ENCODE measurements at places on chromosomes 6 and 20.

- no peak for DNase-seq
These were observed 6.8 kb downstream of the JAG1 start for GRCh38 chr20:10667077-10667401.

DNA sequence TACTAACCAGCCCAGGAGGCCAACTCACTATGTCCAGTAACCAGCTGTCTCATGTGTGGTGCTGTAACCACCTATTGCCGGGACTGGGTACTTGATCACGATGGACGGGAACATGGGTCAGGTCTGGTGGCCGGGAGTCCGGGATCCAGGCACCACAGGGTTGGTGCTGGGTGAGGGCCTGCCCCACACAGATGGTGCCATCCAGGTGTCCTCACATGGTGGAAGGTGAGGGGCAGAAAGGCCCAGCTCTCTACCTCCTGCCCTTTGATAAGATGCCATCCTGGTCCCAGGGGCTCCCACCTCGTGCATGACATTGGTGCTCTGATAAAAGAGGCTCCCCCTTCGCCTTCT lies 116.3 kb downstream of the TAF4 start:
- DNase-seq = no peak

GRCh38 chr6:125030969-125031368 lies 68.7 kb downstream of the RNF217 start:
- DNase-seq = no peak

GRCh38 chr6:72649032-72649984 lies 27.4 kb downstream of the KCNQ5 start:
- DNase-seq = peak; percentile 76

DNA sequence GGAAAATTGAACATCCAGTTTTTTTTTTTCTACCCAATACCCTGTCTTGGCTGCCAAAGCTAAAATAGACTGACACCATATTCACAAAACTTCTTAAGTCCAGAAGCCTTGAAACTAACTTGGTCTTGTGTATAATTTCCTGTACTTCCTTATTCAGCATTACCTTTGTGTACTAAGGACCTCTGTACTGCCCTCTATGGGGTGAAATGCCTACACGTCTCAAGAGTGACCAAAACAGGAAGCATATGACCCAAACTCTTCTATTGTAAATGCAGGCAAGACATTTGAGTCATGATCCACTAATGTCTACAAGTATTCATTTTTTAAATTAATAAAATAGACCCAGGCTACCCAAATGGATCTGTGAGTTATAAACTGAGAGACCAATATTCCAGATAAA lies 50.4 kb downstream of the HMGCLL1 start:
- peak; percentile 1 for DNase-seq

DNA sequence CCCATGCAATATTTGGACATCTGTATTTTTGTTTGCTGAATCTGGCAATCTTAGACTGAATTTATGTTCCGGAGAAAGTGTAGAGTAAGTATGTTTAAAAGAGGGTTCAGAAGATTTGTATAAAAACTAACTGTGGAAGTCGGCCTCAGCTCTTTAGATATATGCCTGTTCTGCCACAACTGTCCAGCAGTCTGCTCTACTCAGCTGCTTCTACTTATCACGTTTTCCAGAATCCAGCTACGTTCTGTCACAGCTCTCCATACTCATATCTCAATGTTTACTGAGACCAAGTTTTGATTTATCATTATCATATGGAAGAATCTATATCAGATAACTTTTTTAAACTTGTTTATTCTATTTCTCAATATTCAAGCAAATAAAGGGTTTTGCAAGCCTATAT lies 721.3 kb downstream of the EYS start:
- DNase-seq = no peak

- no peak for DNase-seq
These were observed 27.6 kb upstream of the IPCEF1 start for GRCh38 chr6:154384191-154384590.

DNA sequence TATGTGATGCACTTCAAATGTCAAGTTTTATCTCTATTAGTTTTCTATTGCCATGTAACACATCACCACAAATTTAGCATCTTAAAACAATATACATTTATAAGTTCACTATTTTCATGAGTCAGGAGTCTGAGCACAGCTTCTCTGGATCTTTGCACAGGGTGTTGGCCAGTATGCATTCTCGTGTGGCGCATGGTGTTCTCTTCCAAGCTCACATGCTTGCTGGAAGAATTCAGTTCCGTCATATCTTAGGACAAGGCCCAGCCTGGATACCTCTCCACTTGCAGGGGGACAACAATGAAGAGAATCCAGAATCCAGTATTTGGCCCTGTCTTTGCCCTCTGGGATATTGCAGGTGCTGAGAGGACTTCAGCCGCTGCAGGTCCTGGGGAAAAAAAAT lies 51.0 kb upstream of the ECI2 start:
- DNase-seq = no peak

- peak; percentile 15 for DNase-seq
These were observed 193.1 kb downstream of the SIM1 start for GRCh38 chr6:100271625-100272024.

DNA sequence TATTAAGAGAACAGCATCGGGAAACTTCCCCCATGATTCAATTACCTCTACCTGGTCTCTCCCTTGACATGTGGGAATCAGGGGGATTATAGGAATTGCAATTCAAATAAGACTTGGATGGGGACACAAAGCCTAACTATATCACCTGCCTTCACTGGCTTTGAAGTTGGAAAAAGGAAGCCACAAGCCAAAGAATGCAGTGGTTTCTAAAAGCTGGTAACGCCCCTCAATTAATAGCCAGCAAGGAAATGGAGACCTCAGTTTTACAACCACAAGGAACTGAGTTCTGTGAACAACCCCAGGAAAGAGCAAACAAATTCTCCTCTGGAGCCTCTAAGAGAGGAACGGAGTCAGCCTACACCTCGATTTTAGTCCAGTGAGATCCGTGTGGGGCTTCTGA lies 244.1 kb downstream of the TFAP2A start:
- DNase-seq = no peak

DNA sequence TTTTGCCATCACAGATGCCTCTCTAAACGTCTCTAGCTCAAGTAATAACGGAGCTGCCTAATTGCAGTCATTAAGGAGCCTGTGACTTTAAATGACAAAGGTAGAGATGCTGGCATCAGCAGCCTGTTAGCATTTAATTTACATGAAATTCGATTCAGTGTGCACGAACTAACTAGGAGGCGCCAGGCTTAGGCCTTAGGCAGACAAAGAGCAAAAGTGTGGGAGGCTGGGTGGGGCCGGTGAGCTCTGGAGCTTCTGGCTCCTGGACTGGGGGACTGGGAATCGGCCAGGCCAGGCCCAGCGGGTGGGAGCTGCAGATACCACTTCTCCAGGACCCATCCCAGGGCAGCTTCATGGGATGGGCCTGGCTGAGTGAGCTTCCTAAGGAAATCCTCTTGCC lies 170.0 kb upstream of the AGPAT4 start:
- no peak for DNase-seq

- DNase-seq = no peak
These were observed 323.2 kb upstream of the MAN1A1 start for GRCh38 chr6:119672725-119673124.

DNA sequence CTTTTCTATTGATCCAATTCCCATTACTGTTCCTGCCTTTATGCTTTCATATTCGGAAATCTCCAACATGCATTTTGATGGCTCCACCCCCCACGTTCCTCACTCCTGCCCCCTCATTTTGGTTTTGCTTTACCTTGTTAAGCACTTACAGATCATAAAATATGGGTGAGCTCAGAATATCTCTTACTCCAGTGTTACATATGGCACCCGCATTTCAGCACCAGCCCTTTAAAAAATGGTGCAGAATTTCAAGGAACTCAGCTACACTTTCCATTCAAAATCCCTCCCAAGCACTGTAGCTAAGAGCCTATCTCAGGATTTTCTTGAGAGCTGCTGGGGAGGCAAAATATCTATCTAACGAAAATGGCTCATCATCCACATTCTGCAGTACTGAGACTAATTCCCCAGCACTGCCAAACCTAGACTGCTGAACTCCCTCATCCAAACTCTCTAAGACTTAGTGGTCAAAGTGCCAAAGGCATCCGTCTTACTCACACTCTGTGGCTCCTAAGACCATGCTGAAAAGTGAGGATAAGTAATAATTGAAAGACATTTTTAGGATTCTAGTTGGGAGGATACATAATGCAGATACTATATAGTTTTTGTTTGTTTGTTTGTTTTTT lies 7.8 kb downstream of the SGK1 start:
- DNase-seq = no peak

DNA sequence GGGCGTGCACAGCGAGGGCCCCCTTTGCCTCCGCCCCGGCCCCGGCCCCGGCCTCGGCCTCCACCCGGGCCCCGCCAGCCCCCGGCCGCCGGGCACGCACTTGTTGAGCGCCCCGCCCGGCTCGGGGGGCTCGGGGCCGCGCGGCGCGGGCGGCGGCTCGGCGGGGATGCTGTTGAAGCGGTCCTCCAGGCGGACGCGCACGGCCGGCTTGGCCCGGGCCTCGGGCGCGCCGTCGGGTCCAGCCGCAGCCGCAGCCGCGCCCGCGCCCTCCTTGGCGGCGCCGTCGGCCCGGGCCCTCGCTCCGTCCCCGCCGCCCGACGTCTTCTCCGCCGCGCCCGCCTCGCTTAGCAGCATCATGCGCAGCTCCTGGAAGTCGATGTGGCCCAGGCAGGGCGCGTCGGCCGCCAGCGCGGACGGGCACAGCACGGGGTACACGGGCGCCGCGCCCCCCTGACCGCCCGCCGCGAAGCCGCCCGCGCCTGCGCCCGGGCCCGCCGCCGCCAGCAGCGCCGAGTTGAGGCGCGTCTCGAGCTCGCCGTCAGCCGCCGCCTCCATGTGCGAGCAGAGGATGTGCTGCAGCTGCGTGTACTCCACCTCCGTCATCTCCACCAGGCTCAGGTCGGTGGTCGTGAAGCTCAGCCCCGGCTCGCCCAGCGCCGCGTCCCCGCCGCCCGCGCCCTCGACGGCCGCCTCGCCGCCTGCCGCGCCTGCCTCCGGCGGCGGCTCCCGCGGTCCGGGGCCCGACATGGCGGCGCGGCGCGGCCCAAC lies 514 bp downstream of the TCFL5 start:
- peak; percentile 27 for DNase-seq

- peak; percentile 9 for DNase-seq
These were observed 106.3 kb downstream of the TNFRSF21 start for GRCh38 chr6:47203266-47203937.

DNA sequence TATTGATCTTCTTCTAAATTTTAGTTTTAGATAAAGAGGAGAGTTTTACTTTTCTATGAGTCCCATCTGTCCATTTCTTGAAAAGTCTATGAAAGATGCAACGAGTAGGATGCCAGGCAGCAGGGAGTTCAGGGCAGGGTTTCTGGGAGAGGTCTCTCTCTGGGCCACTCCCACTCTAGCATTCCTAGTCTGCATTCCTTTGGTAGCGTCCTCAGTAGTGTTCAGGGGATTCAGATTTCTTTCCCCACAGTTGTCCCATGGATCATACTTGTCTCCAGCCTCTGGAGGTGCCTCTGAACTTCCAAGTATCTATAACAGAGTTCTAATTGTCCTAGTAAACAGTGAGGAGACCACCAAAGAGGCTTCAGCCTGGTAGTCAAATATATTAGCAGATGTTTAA lies 225.3 kb downstream of the RIMS1 start:
- DNase-seq = no peak

GRCh38 chr6:126909493-126909892 lies 209.0 kb upstream of the RSPO3 start:
- DNase-seq = no peak

DNA sequence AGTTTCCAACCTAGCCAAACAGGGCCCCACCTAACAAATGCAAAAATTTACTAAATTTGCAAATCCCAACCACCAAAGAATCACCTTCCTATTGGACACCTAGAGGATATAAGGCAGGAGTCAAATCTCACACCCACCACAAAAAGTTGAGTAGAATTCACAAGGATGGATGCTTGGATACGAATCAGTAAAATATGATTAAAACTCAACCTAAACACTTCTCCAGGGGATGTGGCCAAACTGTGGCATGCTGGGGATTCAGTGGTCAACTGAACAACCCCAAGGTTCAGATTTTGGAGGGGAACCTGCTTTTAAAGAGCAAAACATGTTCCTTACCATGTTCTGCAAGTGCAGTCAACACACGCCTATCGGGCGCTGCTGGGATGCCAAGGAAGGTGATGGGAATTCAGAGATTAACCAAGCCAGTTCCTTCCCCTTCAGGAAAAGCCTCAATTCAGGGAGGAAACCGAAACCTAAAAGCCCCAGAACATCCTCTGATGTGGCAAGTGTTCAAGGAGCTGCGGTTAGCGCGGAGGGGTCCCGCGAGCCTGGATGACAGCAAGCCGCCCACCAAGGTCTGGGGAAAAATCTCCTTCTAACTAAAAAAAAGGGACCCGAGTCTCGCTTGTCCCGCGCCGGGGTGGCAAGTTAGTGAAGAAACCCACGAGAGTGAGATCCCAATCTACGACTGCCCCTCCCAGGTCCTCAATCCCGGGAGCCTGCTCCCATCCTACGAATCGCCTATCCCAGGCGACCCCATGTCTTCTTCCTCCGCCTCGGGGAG lies 902 bp downstream of the SAMHD1 start:
- DNase-seq = peak; percentile 50

DNA sequence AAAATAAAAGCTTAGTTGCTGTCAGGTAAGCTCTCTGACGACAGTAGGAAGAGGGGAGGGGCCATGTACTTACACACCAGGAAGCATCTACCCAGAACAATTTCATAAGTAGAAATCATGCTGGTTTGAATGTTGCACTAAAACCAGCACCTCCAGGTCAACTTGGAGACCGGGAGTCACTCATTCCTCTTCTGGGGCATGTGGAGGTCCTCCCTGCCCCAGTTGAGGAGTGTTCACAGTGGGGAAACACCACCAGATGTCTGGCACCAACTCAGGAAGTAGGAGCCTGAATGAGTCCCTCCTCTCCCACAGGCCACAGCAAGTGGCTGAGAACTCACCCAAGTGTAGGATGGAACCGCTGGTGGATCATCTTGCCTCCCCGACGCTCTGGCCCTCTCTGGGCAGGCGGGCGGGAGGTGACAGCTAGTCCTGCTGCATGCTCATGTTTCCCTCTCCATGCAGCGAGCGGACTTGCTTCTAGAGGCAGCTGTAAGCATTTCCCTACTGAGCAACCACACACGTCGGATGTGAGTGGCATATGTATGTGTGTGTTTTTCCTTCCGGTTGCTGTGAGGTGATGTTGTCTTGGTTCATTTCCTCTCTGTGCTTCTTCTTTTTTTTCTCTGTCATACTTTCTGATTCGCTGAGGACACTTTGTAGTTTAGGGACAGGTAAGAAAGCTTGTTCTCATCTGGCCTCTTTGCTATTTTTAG lies 149.5 kb upstream of the NEDD9 start:
- peak; percentile 88 for DNase-seq

DNA sequence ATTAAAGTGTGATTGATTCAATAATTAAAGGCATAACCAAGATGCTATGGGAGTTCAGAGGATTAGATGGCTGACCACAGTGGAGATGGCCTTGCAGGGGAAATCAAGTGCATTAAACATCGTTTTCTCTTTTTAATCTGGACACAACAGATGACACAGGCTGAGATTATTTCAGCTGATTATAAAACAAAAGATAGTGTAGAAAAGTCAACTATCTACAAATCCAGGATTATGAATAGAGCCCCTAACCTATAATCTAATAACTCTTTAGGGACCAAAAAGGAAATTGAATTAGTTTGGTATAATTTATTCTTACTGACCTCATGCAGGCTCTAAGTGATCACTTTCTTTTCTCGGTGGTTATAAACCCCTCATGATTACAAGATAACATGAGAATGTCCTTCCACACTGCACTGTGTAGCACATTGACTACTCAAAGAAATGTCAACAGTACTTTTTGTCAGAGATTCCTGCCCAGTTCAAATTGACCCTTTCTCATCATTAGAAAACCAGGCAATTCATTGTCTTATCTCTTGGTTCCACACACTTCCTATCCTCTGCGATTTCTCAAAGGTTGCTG lies 122.1 kb downstream of the PKHD1 start:
- no peak for DNase-seq

- DNase-seq = no peak
These were observed 933.4 kb downstream of the TFAP2A start for GRCh38 chr6:9481292-9482029.

Measured in activated CD4-positive, alpha-beta T cell treated with anti-CD3 and anti-CD28 coated beads, Interleukin-10, Interleukin-2, amounts not matched to agents 100 ng/mL and 50 ng/mL, durations not matched to agents 16 hours and 8 hours (primary cell).